ENCODE measurements at places on chromosomes 5 and 9.

- no peak for DNase-seq
Measured at GRCh38 chr5:32711681-32712480, 760 bp downstream of the NPR3 start.

GRCh38 chr9:93600504-93600903 is 24.1 kb downstream of the PHF2 start:
- DNase-seq, result no peak

DNA sequence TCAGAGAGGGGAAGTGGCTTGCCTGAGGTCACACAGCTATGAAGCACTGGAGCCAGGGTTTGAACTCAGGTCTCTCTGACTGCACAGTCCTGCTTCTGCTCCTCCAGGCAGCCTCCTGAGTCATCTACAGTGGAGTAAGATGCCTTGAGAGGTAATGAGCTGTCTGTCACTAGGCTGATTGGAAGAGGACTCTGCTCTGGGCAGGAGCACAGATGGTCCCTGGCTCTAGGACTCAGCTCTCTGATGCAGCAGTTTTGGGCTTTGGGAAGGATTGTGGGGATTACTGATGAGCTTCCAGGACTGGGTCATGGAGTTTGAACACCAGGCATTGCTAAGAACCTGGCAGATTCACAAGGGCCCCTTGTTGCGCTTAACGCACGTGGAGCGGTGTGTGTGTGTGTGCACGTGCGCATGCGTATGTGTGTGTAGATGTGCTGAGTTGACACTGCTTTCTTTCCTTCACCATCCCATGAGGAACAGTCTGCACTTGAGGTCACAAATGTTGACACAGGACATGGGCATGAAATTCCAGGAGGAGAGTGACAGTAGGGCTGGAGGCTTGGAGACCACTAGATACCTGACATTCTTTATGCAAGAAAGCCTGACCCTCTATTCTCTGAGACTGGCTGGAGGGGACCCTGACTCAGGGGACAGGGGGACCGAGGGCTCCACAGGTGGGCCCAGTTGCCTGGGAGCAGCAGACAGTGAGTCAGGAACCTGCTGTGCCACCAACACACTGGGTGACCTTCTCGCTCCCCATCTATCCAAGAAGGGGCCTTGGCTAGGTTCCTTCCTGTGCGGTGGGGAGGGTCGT is 170.5 kb downstream of the RGS3 start:
- no peak for DNase-seq

DNA sequence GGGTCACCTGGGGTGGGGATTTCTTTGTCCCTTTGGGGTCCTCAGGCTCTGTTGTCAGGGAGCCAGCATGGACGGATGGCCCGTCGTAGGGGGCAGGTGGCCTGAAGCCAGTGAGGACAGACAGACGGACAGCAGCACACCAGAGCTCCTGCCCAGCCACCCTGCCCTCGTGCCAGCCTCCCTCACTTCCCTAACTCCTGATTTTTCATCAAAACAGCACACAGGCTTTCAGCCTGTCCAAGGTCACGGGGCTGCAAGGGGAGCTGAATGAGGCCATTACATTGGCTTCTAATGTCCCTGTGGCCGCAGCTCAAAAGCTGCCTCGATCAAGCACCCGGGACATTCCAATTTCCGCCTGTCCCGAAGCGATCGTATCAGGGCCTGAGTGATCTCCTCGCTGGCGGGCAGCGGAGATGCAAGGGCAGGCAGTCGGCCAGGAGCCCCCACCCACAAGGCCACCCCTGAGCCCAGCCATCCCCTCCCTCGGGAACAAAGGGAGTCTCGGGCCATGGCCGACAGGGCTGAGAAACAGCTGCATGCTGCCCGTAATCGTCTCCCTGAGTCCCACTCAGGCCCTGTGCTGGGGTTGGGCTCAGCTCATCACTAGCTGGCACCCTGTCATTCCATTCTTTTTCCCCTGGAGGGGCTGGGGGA is 50.5 kb upstream of the RNU6ATAC start:
- DNase-seq, result no peak

- DNase-seq, result no peak
Measured at GRCh38 chr5:79513308-79513703, 628 bp downstream of the HOMER1 start.

DNA sequence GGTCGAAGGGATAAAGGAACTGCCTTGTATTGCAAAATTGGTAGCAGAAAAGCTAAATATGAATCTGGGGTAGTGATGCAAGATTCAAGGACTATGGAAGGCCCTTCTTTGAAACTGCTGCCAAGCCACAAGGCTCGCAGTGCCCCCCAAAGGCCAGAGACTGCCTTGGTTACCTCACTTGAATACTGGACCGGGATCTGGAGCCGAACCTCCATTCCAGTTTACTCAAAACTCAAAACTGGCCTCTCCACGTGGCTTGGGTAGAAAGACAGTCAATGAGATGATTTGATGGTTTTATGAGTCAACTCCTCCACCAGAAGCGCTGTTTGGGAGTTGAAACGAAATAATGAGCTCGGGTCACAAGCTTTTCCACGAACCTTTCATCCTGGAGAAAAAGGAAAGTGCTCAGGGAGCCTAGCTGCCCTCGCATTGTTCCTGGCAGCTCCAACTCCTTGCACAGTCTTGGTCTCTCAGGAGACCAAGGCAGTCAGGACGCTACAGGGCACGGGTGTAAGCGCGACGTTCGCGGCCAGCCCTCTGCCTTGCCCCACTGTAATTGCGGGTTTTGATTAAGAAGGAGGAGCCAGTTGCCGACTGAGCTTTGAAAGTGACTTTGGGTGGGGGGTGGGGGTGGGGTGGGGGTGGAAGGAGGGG is 2.8 kb downstream of the ST8SIA4 start:
- peak; percentile 37 for DNase-seq
